Endothelial cell of umbilical vein (primary cell): ENCODE measurements at places on chromosomes 1 and 21.
A peak's percentile ranks its signal among the peaks of the same experiment; 100 is the strongest.

GRCh38 chr1:5997316-5997715, 5.1 kb upstream of the NPHP4 start:
- H3K4me3 ChIP-seq: no peak overlapping the region
- peaks cover 7% of the 10 kb centered on the region for H3K4me1 ChIP-seq
- no peaks in the 10 kb centered on the region for H3K27me3 ChIP-seq

- DNase-seq: peak; percentile 62
- H3K27ac ChIP-seq: peak overlapping the region; percentile 85
- no peaks in the 10 kb centered on the region for H3K36me3 ChIP-seq
- no peak overlapping the region for H3K4me3 ChIP-seq
Measured at GRCh38 chr21:37341254-37341960, 25.2 kb upstream of the DYRK1A start.

- no peak overlapping the region for H3K27ac ChIP-seq
- no peaks in the 10 kb centered on the region for H3K36me3 ChIP-seq
- no peaks in the 10 kb centered on the region for H3K4me1 ChIP-seq
- no peak overlapping the region for H3K4me3 ChIP-seq
- peaks cover 6% of the 10 kb centered on the region for H3K27me3 ChIP-seq
Measured at GRCh38 chr1:202632241-202632640, 78.0 kb downstream of the SYT2 start.

- H3K4me1 ChIP-seq: peaks cover 50% of the 10 kb centered on the region
- H3K27me3 ChIP-seq: no peaks in the 10 kb centered on the region
- no peaks in the 10 kb centered on the region for H3K36me3 ChIP-seq
- DNase-seq: peak; percentile 15
- no peak overlapping the region for H3K4me3 ChIP-seq
- peak overlapping the region; percentile 91 for H3K27ac ChIP-seq
Measured at GRCh38 chr21:35376406-35377135, 327.5 kb upstream of the RUNX1 start.

GRCh38 chr21:39518847-39519210, 67.1 kb downstream of the SH3BGR start:
- H3K36me3 ChIP-seq: no peaks in the 10 kb centered on the region
- no peaks in the 10 kb centered on the region for H3K4me1 ChIP-seq
- no peaks in the 10 kb centered on the region for H3K27me3 ChIP-seq
- no peak overlapping the region for H3K27ac ChIP-seq

DNA sequence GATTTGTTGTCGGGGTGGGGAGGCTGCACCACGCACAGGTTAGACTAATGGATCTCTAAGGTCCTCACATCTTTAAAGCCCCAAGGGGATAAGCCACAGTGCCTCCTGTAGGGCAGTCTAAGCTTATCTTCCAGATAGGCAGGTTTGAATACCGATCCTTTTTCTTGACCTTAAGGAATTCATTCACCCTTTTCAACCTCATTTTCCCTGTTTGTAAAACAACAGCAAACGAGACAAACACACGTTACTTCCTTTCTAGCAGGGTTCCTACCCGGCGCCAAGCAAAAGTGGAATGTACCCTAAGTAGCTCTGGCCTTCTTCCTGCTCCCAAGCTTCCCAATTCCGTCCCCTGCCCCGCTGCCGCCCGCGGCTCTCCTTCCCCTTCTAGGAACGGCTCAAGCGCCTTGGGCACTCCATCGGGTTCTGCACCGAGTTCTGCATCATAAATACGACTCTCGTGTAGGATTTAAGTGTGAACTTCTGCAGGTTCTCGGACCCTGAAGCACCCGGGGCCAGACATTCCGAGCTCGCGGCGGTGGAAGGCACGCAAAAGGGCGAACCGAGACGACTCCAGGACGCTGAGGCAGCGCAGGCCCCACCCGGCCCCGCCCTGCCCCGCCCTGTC, 548 bp upstream of the CDC20 start:
- peaks cover 38% of the 10 kb centered on the region for H3K4me1 ChIP-seq
- H3K27me3 ChIP-seq: no peaks in the 10 kb centered on the region
- peaks cover 5% of the 10 kb centered on the region for H3K36me3 ChIP-seq
- peak overlapping the region; percentile 76 for H3K4me3 ChIP-seq
- peak; percentile 71 for DNase-seq
- H3K27ac ChIP-seq: peak overlapping the region; percentile 80

- no peaks in the 10 kb centered on the region for H3K27me3 ChIP-seq
- H3K4me1 ChIP-seq: peaks cover 56% of the 10 kb centered on the region
- H3K36me3 ChIP-seq: no peaks in the 10 kb centered on the region
- DNase-seq: peak; percentile 97
Measured at GRCh38 chr1:67850611-67851075, 17.4 kb upstream of the GNG12 start.

GRCh38 chr1:56411484-56412180, 167.7 kb downstream of the PLPP3 start:
- no peaks in the 10 kb centered on the region for H3K36me3 ChIP-seq
- H3K27ac ChIP-seq: peak overlapping the region; percentile 49
- no peak overlapping the region for H3K4me3 ChIP-seq
- DNase-seq: peak; percentile 95
- no peaks in the 10 kb centered on the region for H3K27me3 ChIP-seq
- peaks cover 19% of the 10 kb centered on the region for H3K4me1 ChIP-seq

GRCh38 chr1:34549199-34549598, 205.6 kb upstream of the GJB5 start:
- no peaks in the 10 kb centered on the region for H3K36me3 ChIP-seq
- H3K27ac ChIP-seq: no peak overlapping the region

GRCh38 chr21:25965951-25966707, 204.4 kb downstream of the APP start:
- DNase-seq: no peak
- no peaks in the 10 kb centered on the region for H3K27me3 ChIP-seq
- peaks cover 8% of the 10 kb centered on the region for H3K36me3 ChIP-seq
- H3K4me1 ChIP-seq: peaks cover 62% of the 10 kb centered on the region

- DNase-seq: no peak
- H3K27ac ChIP-seq: no peak overlapping the region
- no peaks in the 10 kb centered on the region for H3K36me3 ChIP-seq
- H3K4me1 ChIP-seq: no peaks in the 10 kb centered on the region
- no peak overlapping the region for H3K4me3 ChIP-seq
Measured at GRCh38 chr1:180117764-180118116, 36.9 kb upstream of the QSOX1 start.

DNA sequence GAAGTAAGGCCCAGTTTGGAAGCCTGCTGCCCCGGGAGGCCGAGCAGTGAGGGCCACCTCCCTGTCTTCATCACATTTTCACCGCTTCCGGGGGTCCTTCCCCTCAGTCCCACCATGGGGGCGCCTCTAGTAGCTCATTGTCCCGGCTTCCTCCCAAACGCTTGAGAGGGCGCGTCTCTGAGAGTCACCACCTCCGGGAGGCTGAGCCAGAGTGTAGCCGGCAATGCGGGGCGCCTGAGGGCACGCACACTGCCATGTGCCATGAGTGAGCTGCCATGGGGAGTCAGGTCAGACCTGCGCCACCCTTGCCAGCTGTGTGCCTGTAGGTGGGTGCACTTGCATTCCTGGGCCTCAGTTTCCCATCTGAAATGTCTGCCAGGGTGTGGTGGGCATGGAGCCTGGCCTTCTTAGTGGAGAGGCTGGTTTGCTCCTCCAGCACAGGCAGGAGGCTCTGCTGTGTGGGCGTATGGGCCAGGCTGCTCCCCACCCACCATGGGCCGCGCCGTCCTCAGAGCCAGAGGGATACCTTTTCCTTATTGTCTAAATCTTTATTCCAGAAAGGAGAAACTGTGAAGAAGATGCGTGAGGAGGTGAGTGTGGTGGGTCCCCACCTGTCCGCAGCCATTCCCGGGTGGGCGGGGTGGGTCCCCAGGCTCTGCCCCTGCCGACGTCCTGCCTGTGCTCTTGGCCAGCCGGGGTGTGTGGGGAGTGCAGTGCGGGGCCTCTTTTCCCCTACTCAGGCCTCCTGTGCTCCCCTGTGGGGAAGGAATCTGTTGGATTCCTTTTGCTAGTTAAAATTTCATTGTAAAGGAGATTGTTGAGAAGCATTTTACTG, 81.3 kb upstream of the COL6A1 start:
- no peak overlapping the region for H3K27ac ChIP-seq
- H3K4me1 ChIP-seq: no peaks in the 10 kb centered on the region
- H3K4me3 ChIP-seq: no peak overlapping the region
- no peak for DNase-seq

GRCh38 chr1:155304558-155305063, 3.4 kb upstream of the PKLR start:
- no peak overlapping the region for H3K27ac ChIP-seq
- peaks cover 5% of the 10 kb centered on the region for H3K4me1 ChIP-seq
- no peak overlapping the region for H3K4me3 ChIP-seq
- no peaks in the 10 kb centered on the region for H3K36me3 ChIP-seq

DNA sequence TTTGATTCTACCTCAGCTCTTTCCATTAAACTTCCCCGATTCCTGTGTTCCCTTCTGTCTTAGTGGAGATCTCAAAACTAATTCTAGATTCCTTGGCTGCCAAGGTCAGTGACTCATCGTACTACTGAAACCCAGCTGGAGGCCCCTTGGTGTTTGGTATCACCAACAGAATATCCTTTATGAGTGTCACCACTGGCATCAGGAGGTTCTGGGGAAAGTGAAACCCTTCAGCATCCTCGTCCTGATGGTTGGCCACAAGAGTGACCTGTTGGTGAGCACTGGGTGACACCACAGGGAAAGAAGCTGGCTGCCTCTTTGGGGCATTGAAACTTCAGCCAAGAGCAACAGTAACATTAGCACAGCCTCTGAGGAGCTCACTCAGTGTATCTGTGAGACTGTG, 9.6 kb downstream of the RAB42 start:
- peak overlapping the region; percentile 2 for H3K27ac ChIP-seq
- no peak overlapping the region for H3K4me3 ChIP-seq
- H3K27me3 ChIP-seq: no peaks in the 10 kb centered on the region
- no peaks in the 10 kb centered on the region for H3K36me3 ChIP-seq

GRCh38 chr1:89843273-89844130, 22.7 kb downstream of the LRRC8D start:
- peak overlapping the region; percentile 67 for H3K27ac ChIP-seq
- peaks cover 2% of the 10 kb centered on the region for H3K36me3 ChIP-seq
- no peaks in the 10 kb centered on the region for H3K27me3 ChIP-seq

DNA sequence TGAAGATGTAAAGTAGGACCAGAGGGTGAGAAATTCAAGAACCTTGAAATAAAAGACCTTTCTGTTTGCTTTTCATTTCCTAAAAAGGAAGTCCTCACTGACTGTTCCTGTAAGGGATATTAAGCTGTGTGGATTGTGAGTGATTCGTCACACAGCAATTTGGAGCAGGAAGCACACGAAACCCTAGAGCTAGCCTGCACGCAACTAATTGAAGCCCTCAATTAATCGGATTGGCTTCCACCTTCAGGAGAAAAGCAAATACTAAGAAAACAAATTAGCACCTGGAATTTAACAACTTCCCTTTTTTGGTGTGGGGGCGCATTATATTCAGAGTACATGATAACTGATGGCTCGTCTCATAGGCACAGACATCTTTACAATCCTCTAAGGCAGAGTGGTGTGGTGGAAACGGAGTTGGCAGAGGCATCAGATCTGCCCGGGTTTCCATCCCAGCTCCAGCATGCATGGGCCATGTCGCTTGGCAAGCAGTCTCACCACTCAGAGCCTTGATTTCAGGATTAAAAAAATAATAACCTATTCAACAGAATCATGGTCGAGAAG, 95.2 kb downstream of the KCNJ15 start:
- peak; percentile 72 for DNase-seq
- H3K4me1 ChIP-seq: peaks cover 14% of the 10 kb centered on the region
- peak overlapping the region; percentile 69 for H3K27ac ChIP-seq
- peak overlapping the region; percentile 25 for H3K4me3 ChIP-seq
- no peaks in the 10 kb centered on the region for H3K36me3 ChIP-seq

DNA sequence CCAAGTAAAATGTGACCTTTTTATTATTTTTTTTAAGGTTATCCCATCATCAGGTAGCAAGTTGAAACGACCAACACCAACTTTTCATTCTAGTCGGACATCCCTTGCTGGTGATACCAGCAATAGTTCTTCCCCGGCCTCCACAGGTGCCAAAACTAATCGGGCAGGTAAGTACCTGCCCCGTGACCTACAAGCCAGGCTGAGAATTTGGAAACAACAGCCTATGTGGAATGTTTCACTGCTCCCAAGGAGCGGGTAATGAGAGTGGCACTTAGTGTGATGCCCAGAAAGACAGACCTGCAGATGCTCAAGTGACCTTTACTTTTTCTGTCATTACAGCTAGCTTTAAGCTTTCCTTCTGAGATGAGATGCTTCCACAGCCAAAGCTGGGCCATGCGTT, 6.9 kb upstream of the BMP8A start:
- no peaks in the 10 kb centered on the region for H3K27me3 ChIP-seq
- H3K27ac ChIP-seq: no peak overlapping the region
- H3K4me3 ChIP-seq: no peak overlapping the region
- no peak for DNase-seq
- H3K4me1 ChIP-seq: no peaks in the 10 kb centered on the region

DNA sequence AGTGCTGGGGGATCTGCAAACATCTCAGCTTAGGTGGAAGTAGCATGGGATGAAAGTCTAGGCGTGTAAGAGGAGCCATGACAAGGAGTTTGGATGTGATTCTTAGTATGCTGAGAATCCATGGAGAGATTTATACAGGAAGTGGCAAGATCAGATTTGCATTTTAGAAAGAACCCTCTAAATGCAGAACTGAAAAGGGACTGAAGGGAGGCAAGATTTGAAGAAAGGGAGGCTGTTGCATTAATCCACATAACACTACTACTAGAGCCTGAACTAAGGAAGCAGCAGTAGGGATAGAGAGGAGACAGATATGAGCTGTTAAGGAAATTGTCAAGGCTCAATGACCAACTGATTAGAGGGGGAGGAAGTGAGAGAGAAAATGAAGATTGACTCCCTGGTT, 9.8 kb downstream of the C1orf74 start:
- H3K36me3 ChIP-seq: no peaks in the 10 kb centered on the region
- no peak for DNase-seq
- peaks cover 9% of the 10 kb centered on the region for H3K4me1 ChIP-seq
- H3K27me3 ChIP-seq: no peaks in the 10 kb centered on the region

- no peaks in the 10 kb centered on the region for H3K27me3 ChIP-seq
- H3K4me3 ChIP-seq: no peak overlapping the region
- H3K27ac ChIP-seq: no peak overlapping the region
- no peaks in the 10 kb centered on the region for H3K36me3 ChIP-seq
- no peak for DNase-seq
Measured at GRCh38 chr1:150146849-150147542, 2.7 kb upstream of the PLEKHO1 start.
